ENCODE measurements at places on chromosomes 16 and 17.

DNA sequence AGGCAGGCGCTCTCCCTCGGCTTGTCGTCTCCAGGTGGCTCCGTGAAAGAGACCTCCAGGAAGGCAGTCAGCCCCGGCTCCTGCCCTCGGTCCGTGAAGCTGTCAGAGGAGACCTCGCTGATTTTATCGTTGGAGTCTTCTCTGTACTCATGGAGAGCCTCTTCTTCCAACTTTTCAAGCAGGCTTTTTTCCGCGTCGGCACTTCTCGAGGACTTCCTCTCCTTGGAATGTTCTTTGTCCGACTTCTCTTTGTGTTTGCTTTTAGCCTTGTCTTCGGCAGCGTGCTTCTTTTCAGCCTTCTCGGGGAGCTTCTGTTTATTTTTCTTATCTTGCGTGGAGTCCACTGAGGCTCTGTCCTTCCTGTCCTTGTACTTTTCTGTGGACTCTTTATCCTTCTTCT, 65.0 kb downstream of the ZNF778 start:
- no peaks in the 10 kb centered on the region for H3K27me3 ChIP-seq
- H3K36me3 ChIP-seq, result peaks cover 28% of the 10 kb centered on the region
- H3K4me1 ChIP-seq, result no peaks in the 10 kb centered on the region
- no peak overlapping the region for H3K27ac ChIP-seq
- no peak for DNase-seq
- H3K4me3 ChIP-seq, result no peak overlapping the region

DNA sequence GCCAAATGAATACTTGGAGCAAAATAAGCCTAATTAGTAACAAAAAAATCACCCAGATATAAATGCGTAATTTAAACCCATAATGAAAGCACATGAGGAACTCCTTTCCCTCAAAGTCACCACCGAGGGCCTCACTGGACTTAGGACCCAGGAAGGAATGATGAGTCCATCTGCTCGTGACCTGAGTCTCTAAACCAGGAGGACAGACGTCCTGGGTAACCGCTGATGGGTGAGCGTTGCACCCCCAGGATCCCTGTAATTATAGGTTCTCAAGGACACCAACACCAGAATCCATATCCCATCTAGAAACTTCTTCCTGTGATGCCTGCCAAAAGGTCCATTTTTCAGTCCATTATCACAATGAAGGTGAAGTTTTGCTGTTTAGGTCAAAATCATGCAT, 121.4 kb downstream of the ZNF778 start:
- H3K4me3 ChIP-seq, result no peak overlapping the region
- H3K4me1 ChIP-seq, result peaks cover 32% of the 10 kb centered on the region
- H3K36me3 ChIP-seq, result no peaks in the 10 kb centered on the region
- no peak overlapping the region for H3K27ac ChIP-seq

- H3K4me1 ChIP-seq, result no peaks in the 10 kb centered on the region
- H3K27ac ChIP-seq, result no peak overlapping the region
- no peaks in the 10 kb centered on the region for H3K27me3 ChIP-seq
- peak; percentile 33 for DNase-seq
- H3K4me3 ChIP-seq, result no peak overlapping the region
These were observed 81.3 kb upstream of the PLCG2 start for GRCh38 chr16:81697616-81698309.

- no peaks in the 10 kb centered on the region for H3K27me3 ChIP-seq
- H3K27ac ChIP-seq, result peak within 1 kb of the TSS; percentile 65
- peak within 1 kb of the TSS; percentile 57 for H3K4me3 ChIP-seq
- H3K4me1 ChIP-seq, result peaks cover 12% of the 10 kb centered on the region
- DNase-seq, result peak; percentile 86
These were observed at the start of gene LPCAT2 for GRCh38 chr16:55508941-55509931. TSS of gene LPCAT2 (plus strand) at chr16:55509072. CDS start at chr16:55509182, 110 bp downstream.

DNA sequence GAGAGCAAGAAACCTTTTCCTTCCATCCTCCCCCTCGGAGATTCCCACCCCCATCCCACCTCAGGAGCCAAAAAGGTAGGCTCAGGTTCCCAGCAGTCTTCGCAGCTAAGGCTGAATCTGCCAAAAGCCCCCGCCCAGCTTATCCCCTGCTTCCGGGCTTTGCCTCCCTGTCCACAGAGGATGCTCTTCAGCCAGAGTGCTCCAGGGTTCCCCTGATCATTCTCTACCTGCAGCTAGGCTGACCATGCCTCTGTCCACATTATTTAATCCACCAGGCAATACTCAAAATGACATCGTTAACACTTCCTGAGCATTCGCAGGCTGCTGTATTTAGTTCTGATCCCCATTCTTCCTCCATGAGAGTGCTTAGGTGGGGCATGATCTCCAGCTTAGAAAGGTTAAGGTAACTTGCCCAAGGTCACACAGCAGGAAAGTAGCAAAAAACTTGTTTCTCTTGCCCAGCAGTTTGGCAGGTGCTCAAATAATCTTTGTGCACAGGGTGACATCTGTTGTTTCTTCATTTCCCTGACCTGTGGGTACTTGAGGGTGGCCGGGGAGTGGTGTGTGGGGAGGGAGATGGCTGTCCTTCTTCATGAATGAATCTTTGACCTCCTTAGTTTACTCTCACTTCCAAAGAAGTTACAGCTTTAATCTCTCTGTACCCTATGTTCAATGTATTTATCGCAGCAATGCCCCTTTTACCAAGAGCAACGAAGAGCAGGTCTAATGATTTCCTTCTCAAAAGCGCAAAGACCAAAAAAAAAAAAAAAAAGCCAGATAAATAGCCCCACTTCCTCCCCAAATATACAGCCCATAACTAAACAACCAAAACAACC, 848 bp upstream of the TBKBP1 start:
- H3K4me3 ChIP-seq, result peak overlapping the region; percentile 99
- H3K27me3 ChIP-seq, result no peaks in the 10 kb centered on the region

DNA sequence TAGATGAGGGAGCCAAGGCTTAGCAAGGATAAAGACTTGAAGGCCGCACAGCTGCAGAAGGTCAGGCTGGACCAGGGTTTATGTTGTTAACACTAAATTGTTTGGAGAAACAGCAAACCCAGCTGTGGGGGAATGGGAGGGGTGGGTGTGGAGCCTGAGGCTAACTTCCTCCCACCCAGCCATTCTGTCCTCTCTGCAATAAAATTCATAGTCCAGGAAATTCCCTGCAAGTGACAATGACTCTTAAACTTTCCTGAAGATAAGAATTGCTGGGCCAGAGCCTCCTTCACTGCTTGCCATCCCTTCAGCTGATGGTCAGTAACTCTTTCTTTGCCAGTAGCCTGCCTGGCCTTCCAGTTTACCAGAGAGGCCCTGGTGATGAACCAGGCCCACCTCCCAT, 19.4 kb upstream of the ATP5MC1 start:
- no peak overlapping the region for H3K27ac ChIP-seq
- no peak overlapping the region for H3K4me3 ChIP-seq
- peaks cover 21% of the 10 kb centered on the region for H3K4me1 ChIP-seq
- no peak for DNase-seq
- no peaks in the 10 kb centered on the region for H3K36me3 ChIP-seq

DNA sequence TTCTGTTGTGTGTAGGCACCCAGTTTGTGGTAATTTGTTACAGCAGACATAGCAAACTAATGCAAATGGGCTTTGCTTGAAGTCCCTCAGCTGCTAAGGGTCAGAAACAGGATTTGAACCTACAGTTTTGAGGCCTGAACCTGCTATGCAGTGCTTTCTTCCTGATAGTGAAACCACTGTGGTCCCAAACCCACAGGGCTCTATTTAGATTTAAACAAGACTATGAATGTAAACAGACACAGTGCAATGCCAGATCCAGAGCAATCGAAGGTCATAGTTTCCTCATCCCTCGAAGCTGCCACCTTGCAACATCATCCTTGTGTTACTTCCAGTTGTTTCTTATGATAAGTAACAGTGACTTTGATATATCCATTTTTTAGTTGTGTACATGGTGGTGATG, 630.2 kb downstream of the WWOX start:
- DNase-seq, result no peak
- H3K4me1 ChIP-seq, result no peaks in the 10 kb centered on the region
- no peak overlapping the region for H3K4me3 ChIP-seq
- H3K36me3 ChIP-seq, result no peaks in the 10 kb centered on the region
- no peak overlapping the region for H3K27ac ChIP-seq

DNA sequence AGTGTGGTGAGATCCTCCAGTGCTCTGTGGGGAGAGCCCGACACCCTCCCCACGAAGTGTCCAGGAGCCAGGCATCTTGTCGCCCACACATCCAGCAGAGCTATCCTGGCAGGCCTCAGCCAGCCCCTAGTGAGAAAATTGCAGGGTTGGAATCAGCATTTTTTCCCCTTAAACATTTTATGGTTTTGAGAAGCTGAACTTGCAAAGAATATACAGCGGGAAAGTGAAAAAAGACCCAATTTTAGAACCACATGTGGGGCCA, 84.6 kb downstream of the SOCS1 start:
- H3K4me1 ChIP-seq, result no peaks in the 10 kb centered on the region
- H3K27ac ChIP-seq, result no peak overlapping the region
- no peaks in the 10 kb centered on the region for H3K36me3 ChIP-seq
- no peaks in the 10 kb centered on the region for H3K27me3 ChIP-seq
- no peak overlapping the region for H3K4me3 ChIP-seq
- no peak for DNase-seq

Measured in body of pancreas (tissue), 4 donors.